Brain (organoid and tissue), 16 donors: ENCODE measurements at places on chromosomes 12 and 14.

DNA sequence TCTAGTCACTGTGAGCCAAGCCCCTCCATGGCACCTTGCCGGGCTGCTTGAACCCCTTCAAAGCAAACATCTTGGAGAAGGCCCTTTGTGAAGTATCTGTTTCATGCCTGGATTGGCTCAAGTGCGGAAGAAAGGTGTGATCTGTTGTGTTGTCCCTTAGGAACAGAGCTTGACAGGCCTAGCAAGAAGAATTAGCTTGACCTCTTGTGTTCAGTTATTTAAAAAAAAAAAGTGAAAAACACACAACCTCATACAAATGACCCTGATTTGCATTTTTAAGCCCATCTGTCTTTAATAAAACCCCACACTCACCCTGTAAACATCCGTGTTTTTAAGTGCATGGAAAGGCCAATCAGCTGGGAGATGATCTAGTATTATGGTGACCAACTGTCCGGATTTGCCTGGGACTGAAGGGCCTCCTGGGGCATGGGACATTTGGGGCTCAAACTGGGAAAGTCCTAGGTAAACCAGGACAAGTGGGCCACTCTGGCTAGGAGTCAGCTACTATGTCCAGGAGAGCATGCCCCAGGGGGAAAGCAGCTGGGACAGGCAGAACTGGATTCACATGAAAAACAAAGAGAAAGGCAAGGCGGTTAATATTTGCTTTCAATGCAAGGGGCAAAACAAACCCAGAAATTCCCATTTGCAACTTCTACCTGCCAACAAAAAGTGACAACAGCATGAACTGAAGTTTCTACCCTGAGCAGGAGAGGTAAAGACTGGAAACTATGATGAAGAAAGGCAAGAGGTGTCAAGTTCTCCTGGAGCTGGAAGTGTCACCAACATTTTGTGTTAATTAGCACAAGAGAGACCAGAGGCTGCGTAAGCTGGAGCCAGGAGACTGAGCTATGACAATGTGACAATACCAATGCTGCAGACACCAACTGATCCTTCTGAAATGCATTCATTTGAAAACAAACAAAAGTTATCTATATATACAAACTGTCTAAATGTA lies 78.6 kb downstream of the CLMN start:
- no peak for DNase-seq

GRCh38 chr14:33343016-33343415 lies 404.3 kb downstream of the NPAS3 start:
- no peak for DNase-seq

GRCh38 chr12:64255249-64255648 lies 33.2 kb upstream of the KICS2 start:
- DNase-seq, result no peak

- DNase-seq, result peak; percentile 42
Measured at GRCh38 chr14:71438684-71439083, 493.5 kb upstream of the RGS6 start.

DNA sequence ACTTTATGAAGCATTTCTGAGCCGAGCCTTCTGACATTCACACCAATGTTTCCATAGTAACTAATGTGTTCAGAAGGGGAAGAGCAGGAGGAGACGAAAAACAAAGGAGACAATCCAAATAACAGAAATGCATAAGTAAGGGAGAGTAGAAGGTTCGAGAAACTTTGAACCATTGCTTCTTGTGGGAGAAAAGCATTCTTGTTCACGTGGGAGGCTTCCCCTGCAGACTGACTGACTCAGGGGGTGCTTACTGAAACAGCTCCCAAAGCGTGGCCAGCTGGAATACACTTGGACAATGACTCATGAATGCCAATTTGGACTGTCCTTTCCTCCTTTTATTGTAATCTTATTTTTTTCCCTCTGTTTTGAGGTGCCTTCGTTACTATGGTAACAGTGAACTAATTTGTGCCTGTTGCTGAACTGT lies 73.9 kb downstream of the NEDD1 start:
- DNase-seq, result peak; percentile 78

DNA sequence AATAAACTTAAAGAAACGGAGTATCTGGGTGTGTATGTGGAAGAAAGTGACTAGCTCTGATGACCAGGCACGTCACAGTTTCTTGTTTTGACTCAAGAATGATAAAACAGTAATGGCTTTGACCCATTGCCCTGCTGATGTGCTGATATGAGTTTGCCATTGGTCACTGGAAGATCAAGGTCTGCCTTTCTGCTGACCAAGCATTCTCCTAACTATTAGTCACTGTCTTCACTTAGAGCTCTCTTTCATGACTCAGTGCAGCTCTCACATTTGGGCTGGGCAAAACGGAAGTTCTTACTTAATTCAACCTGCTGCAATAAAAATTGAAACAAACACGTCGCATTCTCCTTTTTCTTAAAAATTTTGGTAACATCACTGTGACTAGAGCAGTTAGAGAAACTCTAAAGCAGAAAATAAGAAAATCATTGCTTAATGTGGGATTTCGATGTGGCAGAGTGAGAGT lies 366.7 kb downstream of the BTG1 start:
- no peak for DNase-seq

- DNase-seq, result no peak
Measured at GRCh38 chr14:63343878-63344277, 25.1 kb upstream of the GPHB5 start.

- DNase-seq, result no peak
Measured at GRCh38 chr14:95229749-95230148, 72.4 kb upstream of the DICER1 start.

DNA sequence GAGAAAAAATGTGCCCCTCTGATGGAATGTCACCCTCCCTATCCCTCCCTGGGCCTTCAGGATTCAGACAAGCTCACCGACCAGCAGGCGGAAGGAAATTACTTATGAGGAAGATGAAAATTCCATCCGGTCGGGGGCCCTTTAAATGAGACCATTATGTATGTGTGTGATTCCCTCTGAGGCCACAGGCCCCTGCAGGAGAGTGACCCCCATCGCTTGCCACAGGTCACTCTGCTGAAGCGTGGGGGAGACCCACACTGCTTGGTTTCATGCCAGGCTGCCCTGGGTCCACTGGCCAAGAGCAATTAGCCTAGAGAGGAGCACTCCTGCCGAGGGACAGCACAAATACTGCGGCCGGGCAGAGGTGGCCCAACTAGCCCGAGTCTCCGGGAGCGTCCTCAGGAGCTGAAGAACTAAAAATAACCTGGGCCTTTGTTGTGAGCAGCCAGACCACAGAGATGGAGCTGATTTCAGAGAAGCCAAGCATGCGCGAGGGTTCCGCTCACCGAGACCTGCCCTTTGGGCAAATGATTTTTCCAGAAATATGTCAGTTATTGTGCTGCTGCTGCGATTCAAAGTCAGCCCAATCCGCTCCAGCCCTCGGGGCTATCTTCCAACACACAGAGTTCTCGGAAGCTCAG lies 276.4 kb downstream of the DPF3 start:
- DNase-seq, result peak; percentile 50

GRCh38 chr14:62952226-62952625 lies 93.0 kb downstream of the KCNH5 start:
- DNase-seq, result no peak

- no peak for DNase-seq
Measured at GRCh38 chr12:34163443-34163842, 141.1 kb downstream of the ALG10 start.

DNA sequence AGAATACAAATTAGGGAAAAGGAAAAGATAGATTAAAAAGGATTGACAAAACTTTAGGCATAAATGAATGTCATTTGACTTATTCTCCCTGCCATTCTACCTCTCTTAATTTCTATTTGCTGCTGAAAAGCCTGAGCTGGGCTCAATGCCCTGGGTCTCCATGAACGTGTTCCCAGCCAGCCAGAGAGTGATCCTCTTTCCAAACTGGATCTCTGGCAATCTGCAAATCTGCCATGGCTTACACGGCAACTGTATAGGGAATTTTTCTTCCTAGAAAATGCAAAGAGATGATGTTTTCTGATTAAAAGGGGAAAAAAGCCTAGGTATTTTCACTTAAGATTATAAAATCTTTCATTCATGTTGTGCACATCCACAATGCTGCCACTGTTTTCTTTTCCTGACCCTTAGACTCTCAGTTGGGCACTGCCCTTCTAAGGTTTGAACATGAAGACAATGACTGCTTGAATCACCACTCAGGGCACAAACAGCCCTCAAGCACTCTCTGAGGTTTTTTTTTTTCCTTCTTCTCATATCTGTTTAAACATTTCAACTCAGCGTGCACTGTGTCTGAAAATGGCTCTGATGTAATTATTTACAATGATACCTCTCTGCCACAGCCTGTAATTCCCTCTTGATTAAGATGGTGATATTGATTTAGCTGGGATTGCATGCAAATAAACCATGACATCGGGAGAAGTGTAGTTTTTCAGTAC lies 60.3 kb downstream of the DACT1 start:
- peak; percentile 73 for DNase-seq

DNA sequence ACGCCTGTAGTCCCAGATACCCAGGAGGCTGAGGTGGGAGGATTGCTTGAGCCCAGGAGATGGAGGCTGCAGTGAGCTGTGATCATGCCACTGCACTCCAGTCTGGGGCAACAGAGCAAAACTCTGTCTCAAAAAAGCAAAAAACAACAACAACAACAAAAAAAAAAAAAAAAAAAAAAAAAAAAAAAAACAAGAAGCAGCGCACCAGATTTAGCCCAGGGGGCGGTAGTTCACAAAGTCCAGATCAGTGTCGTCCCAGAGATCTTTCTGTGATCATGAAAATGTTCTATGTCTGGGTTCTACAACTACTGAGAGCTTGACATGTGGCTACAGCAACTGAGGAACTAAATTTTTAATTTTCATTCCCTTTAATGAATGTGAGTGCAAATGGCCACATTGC lies 27.4 kb downstream of the OAS2 start:
- no peak for DNase-seq

DNA sequence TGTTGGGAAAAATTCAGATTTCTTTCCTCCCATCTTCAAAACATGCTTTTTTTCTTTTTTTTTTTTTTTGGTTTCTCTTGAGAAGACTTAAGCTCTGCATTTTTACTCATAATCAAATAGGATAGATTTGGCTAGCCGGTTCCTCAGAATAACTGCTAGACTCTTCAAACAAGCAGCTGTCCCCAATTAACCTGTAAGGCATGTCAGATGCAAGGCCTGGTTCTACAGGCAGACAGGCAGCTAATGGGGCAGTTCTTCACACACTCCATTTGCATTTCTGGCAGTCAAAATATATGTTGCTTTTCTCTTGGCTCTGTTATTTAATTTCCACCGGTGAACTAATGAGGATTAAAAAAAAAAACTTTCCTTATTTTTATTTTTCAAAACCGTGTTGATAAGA lies 228.0 kb upstream of the ATP2B1 start:
- peak; percentile 39 for DNase-seq

GRCh38 chr12:12121061-12121460 lies 50.3 kb downstream of the BCL2L14 start:
- DNase-seq, result no peak

DNA sequence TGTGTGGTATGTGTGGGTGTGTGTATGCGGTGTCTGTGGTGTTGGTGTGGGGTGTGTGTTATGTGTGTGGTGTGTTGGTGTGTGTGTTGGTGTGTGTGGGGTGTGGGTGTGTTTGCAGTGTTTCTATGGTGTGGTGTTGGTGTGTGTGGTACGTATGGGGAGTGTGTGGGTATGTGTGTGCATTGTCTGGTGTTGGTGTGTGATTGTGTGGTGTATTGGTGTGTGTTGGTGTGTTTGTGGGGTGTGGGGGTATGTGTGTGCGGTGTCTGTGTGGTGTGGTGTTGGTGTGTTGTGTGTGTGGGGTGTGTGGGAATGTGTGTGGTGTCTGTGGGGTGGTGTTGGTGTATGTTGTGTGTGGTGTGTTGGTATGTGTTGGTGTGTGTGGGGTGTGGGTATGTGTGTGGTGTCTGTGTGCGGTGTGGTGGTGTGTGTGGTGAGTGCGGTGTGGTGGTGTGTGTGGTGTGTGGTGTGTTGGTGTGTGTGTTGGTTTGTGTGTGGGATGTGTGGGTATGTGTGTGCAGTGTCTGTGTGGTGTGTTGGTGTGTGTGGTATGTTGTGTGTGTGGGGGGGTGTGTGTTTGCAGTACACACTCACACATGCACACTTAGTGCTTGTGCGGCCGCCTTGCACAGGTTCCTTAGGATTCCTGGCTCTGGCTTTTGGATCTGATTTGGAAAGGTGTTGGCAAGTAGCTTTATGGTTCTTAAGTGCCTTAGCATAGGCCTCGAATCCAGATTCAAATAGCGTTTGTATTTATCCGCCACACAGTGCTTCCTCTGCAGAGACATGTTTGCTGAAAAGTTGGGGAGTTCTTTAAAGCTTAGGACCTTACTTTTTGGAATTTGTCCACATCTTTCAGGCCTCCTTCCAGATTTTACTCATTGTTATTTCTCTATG lies 16.4 kb downstream of the MLXIP start:
- DNase-seq, result no peak

DNA sequence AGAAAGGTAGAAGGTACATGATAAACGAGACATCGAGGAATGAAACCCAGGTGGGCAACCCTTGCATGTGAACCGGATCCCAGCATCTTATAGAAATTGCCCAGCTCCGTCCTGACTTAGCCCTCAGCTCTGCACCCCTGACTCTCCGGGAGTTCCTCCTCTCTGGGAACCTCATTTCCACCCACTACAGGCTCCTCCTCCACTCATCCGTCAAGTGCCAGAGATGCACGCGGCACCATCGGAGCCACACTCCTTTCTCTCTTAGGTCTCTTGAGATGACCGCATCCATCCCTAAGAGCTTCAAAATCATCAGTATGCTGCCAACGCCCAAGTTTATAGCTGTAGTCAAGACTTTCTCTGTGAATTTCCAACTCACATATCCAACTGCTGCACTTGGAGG lies 84.7 kb downstream of the TTC7B start:
- DNase-seq, result no peak

- peak; percentile 32 for DNase-seq
Measured at GRCh38 chr12:179131-179884, 34.6 kb downstream of the SLC6A12 start.

DNA sequence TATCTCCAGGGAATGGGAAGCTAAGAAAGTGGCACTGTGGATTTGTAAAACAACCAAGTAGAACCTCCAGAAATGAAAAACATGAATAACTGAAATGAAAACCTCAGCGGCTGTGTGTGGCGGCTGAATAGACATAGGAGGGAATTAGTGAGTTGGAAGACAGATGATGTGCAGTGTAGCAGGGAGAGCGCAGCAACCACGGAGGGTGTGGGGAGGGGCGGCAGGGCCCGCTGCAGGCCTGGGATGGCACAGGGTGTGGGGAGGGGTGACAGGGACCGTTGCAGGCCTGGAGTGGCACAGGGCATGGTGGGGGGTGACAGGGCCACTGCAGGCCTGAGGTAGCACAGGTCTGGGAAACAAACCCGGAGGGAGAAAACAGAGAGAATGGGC lies 51.1 kb downstream of the BEGAIN start:
- DNase-seq, result no peak

- peak; percentile 92 for DNase-seq
Measured at GRCh38 chr12:13386323-13387039, 190.0 kb downstream of the EMP1 start.
